Lung (tissue), 17 donors: ENCODE measurements at places on chromosomes 4 and X. TPM values are rescaled to one million over a fixed set of nuclear protein-coding genes. Genes with fewer than 3 reads are reported as not detected.

GRCh38 chr4:4689694-4690440 is 148.0 kb upstream of the STX18 start:
- no peak overlapping the region for H3K4me3 ChIP-seq
- peaks cover 5% of the 10 kb centered on the region for H3K4me1 ChIP-seq
- no peaks in the 10 kb centered on the region for H3K27me3 ChIP-seq
- no peak for DNase-seq

DNA sequence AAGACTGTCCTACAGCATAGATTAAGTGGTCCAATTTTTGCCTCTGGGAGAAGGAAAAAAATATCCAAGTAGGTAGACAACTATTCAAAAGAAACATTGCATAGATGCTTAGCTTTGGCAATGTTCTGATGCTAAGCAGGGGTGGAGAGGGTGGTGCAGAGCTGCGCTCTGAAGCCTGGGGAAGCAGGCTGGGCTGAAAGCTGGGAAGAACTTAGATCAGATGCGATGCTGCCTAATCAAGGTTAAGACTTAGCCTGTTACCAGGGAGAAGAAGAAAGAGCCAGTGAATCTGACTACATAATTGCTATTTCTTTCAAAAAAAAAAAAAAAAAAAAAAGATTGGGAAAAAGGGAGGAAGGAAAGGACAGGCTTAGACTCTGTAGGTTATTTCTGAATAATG is 89.0 kb upstream of the SCOC start:
- H3K4me1 ChIP-seq = no peaks in the 10 kb centered on the region
- no peaks in the 10 kb centered on the region for H3K27me3 ChIP-seq
- H3K4me3 ChIP-seq = no peak overlapping the region
- no peaks in the 10 kb centered on the region for H3K36me3 ChIP-seq

Gene CENPE
- total RNA-seq = 1.3 TPM

DNA sequence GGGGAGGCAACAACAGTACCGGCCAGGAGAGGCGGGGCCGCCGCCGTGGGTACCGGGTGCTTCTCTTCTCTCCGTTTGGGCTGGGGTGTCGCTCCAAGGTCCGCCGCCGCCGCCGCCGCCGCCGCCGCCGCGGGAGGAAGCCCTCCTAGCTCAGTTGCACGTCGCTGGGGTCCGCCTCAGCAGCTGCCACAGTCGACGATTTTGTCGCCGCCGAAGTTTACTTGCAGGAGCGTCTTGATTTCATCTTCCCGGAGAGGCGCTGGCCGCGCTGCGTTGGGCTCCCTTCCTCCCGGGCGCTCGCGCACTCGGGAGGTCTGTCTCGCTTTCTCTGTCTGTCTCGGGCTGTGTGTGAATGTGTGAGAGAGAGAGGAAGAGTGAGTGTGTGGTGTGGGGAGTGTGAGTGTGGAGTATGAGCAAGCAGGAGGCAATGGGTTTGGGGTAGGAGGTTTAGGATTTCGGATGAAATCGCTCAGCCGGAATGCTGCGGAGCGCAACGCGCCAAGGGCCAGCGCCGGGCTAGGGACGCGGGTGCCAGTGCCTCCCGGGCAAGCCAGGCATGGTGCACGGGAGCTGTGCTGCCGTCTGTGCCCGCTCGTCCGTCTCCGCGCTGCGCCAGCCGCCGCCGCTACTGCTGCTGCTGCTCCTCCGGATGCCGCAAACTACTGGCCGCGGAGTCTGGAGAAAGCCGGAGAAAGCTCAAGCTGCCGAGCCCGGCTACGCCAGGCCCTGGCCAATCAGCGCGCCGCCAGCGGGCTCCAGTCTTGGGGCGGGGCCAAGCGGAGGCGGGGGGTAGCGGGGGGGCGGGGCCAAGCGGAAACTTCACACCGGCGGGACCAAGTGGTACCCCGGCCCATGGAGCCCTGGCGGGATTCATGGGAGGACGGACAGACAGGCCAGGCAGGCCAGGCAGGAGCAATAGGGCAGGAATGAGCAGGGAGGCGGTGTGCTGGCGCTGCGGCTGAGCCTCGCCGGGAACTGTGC is at the start of gene PCDH19:
Gene PCDH19, minus strand, starts transcription at position 664 of the 981 bp plus-strand sequence. CDS start 1,676 bp downstream, outside the sequence.
- no peak within 1 kb of the TSS for H3K4me3 ChIP-seq
- no peaks in the 10 kb centered on the region for H3K4me1 ChIP-seq
- no peak within 1 kb of the TSS for H3K27ac ChIP-seq

- H3K4me3 ChIP-seq = no peak overlapping the region
- H3K4me1 ChIP-seq = no peaks in the 10 kb centered on the region
- H3K27ac ChIP-seq = no peak overlapping the region
- H3K27me3 ChIP-seq = peaks cover 22% of the 10 kb centered on the region
Observed at GRCh38 chrX:11190745-11191510, 79.8 kb downstream of the HCCS start.

Gene GPRASP2
- 6.0 TPM for total RNA-seq
